ENCODE measurements at places on chromosomes 5 and 9. TPM values are rescaled to one million over a fixed set of nuclear protein-coding genes. Genes with fewer than 3 reads are reported as not detected.

SHC3 gene
- total RNA-seq = 2.0 TPM

DDX4 gene
- total RNA-seq = 0.42 TPM

PCDHB9 gene
- 2.4 TPM for total RNA-seq

CCNI2 gene
- total RNA-seq = 1.9 TPM

EQTN gene
- total RNA-seq = 0.74 TPM

P4HA2 gene
- 102 TPM for total RNA-seq

OBP2B gene
- total RNA-seq = not detected

PHF24 gene
- total RNA-seq = 0.69 TPM

KLF4 gene
- 39.6 TPM for total RNA-seq
